ENCODE measurements at places on chromosomes 3 and 15.

GRCh38 chr3:126294211-126294808, 62.9 kb downstream of the KLF15 start:
- DNase-seq, result no peak

DNA sequence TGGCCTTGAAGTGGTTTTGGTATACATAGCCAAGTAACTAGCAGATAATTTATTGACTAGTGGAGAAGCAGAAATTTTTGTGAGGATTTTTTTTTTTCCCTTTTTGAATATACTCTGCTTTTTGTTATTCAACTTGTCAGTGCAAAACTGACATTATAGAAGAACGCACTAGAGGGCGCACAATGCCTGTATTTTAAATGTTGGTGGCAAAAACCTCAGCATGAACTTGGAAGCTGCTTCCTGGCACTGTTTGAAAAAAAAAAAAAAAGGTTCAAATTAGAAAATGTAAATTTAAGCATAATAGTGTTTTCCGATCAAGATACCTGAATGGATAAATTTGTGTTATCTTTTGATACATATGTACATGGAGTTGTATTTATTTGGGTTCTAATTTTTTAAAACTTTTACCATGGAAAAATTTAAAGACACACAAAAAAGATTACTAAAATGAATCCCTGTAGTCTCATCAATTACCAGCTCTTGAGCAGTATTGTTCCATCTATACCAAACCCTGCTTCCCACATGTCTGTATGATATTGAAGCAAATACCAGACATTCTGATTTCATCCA, 56.0 kb downstream of the SLC25A26 start:
- DNase-seq, result peak; percentile 21

DNA sequence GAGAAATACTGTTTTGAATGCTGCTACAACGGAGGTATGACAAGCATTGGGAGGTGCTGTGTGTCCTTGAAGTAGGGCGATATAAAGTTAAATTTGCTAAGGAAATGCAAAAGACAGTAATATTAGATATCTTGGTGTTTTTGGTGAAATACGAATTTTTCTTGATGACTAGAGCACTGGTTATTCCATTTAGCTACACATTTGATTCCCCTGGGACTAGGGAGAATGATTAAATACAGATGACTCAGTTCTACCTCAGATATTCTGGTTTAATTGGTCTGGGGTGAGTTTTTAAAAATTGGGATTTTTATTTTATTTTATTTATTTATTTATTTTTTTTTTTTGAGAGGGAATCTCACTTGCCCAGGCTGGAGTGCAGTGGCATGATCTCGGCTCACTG, 18.7 kb upstream of the GADL1 start:
- DNase-seq, result no peak

DNA sequence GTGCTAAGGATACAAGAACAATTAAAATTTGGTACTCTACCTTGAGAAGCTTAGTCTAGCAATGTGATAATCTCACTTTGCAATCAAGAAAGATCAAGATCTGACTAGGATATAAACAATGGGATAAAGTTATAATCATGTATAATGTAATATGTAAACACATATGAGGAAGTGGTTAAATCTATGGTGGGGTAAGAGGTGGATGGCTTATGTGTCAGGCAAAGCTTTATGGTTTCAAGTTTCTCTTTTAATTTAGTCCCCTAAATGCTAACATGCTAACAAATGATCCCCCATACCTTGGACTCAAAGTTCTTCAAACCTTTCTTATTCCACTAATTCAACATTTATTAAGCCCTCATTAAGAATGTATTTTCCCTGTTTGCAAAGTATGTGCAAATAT, 2.5 kb downstream of the RSL24D1 start:
- DNase-seq, result peak; percentile 28

DNA sequence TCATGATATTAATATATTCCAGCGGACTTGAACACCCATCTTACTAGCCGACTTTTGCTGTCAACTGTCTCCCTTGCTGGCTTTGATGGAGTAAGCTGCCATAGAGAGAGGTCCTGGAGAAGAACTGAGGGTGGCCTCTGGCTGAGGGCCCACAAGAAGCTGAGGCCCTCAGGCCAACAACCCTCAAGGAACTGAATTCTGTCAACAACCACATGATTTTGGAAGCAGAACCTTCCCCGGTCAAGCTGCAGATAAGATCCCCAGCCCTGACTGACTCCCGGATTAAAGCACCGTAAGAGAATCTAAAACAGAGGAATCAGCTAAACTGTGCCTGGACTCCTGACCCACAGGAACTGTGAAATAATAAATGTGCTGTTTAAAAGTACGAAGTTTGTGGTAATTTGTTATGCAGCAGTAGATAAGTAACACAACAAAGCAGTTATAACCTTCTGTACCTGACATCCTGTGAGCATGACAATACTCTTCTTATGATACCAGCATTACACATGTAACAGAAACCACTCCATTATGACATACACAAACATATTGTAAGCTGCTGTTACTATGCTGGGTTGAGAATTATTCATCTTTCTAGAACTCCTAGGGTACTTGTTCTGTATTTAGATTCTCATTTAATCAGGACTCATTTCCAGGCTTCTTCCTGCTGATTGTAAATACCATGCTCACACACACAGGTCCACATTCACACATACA, 66.2 kb downstream of the HES1 start:
- DNase-seq, result no peak

GRCh38 chr3:5585085-5585484, 397.6 kb downstream of the EDEM1 start:
- no peak for DNase-seq

- peak; percentile 32 for DNase-seq
Measured at GRCh38 chr3:196268284-196269163, 19.0 kb downstream of the PCYT1A start.

DNA sequence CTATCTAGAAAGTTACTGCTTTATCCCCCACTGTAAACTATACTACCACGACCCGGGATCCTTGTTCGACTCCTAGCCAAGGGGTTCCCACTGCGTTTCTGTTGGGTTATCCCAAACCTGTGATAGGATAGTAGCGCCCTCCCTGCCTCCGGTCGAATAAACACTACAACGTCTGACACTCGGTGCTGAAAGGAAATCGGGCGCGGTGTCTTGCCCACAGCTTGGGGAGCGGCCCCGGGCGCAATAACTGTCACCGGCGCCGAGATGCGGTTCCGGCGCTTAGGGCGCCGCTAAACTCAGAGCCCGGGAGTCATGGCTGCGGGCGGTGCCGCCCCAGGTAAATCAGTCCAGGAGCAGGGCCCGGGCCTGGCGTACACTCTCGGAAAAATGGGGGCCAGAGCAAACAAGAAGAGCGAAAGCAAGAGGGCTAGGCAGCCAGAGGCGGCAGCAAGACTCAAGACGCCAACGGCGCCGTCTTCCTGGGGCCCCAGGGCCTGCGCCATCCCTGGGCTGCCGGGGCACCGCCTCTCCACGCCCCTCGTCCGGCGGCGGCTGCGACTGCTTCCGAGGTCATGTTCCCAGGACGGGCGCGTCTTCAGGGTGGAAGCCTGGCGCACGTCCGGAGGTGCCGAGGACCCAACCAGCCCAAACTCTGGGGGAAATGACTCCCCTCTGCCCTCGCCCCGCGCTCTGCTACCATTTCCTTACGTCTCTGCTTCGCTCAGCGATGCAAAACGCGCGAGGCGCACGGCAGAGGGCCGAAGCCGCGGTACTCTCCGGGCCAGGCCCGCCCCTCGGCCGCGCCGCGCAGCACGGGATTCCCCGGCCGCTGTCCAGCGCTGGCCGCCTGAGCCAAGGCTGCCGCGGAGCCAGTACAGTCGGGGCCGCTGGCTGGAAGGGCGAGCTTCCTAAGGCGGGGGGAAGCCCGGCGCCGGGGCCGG, at the start of gene DUT:
Gene DUT, plus strand, starts transcription at position 575 of the 941 bp plus-strand sequence. Its CDS starts 87 bp downstream, at position 662.
- DNase-seq, result peak; percentile 53

DNA sequence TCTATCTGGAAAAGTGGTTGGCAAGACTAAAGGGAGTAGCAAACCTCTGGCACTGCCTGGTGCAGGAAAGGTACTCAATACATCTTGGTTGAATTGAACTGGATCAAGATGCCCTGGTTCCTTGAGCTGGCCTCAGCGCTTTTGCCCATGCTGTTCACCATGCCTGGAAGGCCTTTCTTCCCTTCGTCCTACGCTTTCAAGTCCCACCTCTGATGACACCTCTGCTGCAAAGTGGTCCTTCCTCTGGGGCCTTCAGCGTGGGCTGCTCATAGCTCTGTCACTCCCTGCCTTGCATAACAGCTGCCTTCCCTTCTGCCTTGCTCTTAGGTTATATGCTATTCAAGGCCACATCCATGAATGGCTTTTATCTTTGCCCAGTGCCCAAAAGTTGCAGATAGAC, 23.0 kb downstream of the ITGA11 start:
- DNase-seq, result no peak

- DNase-seq, result no peak
Measured at GRCh38 chr3:169591159-169591951, 72.2 kb downstream of the MECOM start.

Measured in CD14-positive monocyte (primary cell).